Activated CD4-positive, CD25-positive, alpha-beta regulatory T cell treated with anti-CD3 and anti-CD28 coated beads, Interleukin-2, amount 50 U/mL, for 24 hours (primary cell): ENCODE measurements at places on chromosomes 6 and 20.
A peak's percentile ranks its signal among the peaks of the same experiment; 100 is the strongest.

GRCh38 chr6:44868910-44869309 is 459.2 kb upstream of the RUNX2 start:
- ATAC-seq = no peak

DNA sequence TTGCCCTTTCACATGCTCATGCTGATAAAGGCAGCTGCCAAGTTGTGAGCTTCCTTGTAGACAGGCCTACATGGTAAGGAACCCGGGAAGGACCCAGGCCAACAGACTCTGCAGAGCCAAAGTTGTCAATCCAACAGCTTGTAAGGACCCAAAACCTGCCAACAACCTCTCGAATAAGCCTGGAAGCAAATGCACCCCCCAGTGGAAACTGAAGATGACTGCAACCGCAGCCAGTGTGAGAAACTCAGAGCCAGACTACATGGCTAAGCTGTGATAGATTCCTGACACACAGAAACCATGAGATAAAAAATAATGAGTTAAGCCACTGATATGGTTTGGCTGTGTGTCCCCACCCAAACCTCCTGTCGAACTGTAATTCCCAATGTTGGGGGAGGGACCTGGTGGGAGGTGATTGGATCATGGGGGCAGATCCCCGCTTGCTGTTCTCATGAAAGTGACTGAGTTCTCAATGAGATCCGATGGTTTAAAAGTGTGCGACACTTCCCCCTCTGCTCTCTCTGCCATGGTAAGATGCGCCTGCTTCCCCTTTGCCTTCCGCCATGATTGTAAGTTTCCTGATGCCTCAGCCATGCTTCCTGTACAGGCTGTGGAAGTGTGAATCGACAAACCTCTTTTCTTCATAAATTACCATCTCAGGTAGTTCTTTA is 18.8 kb upstream of the CLPSL2 start:
- no peak for ATAC-seq

- ATAC-seq = no peak
Measured at GRCh38 chr20:13492001-13492481, 146.7 kb downstream of the TASP1 start.

DNA sequence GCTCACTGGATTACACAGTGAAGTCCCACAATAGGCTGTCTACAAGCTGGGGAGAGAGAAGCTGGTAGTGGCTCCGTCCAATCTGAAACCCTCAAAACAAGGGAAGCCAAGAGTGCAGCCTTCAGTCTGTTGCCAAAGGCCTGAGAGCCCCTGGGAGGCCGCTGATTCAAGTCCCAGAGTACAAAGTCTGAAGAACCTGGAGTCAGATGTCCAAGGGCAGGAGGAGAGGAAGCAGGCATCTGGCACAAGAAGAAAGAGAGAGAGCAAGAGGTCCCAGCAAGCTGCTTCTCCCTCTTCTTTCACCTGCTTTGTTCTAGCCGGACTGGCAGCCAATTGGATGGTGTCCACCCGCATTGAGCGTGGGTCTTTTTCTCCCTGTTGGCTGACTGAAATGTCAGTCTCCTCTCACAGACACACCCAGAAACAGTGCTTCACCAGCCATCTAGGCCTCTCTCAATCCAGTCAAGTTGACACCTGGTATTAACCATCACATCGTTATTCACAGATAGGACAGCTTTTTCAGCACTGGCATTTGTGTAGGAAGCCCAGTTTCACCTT is 51.2 kb downstream of the CRYBG1 start:
- ATAC-seq = no peak

DNA sequence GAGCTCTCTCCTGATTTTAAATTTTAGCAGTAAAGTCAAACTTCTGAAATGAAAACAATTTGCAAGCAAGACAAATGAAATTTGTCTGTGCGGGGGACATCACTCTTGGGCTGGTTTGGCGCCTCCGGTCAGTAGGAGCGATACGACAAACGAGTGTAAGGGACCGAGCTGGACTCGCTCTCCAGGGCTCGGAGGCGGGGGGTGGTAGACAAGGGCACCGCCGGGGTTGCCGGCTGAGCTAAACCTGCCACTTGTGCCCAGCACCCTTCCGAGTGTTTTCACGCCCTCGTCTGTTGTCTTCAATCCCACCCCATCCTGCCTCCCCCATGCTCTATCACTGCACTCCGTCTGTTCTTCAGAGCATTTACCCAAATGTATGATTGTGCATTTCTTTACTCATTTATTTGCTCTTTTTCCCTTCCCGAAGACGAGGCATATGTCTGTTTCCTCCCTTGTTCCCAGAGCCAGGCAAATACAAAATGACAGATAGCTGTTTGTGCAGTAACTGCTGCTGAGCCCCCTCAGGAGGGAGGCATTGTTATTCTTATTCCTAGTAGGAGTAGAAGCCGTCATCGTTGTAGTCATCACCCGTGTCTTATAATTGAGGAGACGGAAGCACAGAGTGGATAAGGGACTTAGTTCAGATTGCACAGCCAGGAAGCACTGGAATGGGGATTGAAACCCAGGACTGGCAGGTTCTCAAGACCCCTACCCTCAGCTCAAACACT is 62.8 kb upstream of the APCDD1L start:
- ATAC-seq = no peak

GRCh38 chr6:128659878-128660622 is 139.7 kb upstream of the PTPRK start:
- no peak for ATAC-seq

GRCh38 chr6:34723203-34723602 is 26.6 kb upstream of the ILRUN start:
- no peak for ATAC-seq

DNA sequence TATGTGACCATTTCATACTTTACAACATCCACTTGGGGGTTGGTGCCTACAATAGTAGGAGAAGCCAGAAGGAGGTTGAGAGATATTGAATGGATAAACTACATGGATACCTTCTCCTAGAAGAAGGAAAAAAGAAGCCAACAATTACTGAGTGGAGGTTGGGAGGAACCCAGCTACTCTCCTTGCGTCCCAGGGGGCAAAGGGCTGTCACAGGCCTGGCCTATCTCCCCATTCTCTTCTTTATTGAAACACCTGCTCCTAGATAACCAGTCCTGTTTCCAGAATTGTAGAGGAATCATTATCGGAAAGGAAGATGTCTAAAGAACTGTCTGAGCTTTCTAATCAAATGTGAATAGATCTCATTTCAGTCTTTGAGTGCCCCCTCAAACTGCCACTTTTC is 115.1 kb downstream of the MAP7 start:
- ATAC-seq = no peak

- no peak for ATAC-seq
Measured at GRCh38 chr6:131951576-131952230, 531 bp upstream of the CCN2 start.

- ATAC-seq = no peak
Measured at GRCh38 chr20:45409521-45410272, 1.6 kb downstream of the DBNDD2 start.

DNA sequence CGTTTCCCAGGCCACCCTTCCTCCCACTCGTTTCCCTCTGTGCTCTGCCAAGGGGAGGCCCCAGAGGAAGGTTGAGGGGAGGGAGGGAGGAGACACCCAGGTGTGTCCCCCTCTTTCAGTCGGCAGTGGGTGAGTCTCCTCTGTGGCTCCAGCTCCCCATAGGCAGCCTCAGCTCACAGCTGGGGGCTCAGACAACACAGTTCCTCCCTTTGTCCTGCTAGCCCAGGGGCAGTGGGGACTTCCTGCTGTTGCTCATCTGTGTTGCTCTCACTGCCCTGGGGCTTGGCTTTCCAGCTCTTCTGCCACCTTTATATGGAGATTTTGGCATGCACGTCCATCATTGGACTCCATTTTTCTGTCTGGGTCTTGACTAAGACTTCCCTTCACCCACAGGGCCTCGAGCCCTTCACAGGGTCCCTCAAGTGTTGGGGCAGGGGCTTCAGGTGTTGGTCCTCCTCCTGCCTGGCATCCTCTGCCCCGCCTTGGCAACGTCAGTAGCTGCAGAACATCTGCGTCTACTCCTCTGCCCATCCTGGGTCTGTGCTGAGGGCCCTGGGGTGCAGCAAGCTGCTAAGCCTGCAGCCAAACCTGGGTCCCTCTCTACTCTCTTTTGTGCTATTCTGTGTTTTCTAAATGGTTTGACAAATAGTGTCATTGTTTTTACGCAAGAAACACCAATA is 190.6 kb upstream of the PMEPA1 start:
- no peak for ATAC-seq

- no peak for ATAC-seq
Measured at GRCh38 chr6:83511266-83511665, 1.1 kb upstream of the PRSS35 start.

GRCh38 chr6:151592449-151593159 is 98.8 kb downstream of the CCDC170 start:
- ATAC-seq = no peak

GRCh38 chr6:137313928-137314855 is 95.0 kb upstream of the IFNGR1 start:
- ATAC-seq = peak; percentile 79

DNA sequence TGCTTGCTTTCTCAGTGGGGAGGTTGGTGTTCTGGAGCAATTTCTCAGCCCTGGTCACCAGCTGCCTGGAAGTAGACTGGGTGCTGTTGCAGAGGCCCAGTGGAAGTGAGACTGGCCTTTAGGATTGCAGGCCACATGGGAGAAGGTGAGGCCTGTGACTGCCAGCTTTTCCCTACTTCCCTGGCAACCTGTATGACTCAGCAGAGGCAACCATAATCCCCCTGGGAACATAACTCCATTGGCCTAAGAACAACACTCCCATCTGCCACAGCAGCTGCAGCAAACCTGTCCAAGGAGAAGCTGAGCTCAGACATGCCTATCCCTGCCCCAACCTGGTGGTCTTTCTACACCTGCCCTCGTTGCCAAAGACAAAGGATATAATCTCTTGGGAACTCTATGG is 473.5 kb upstream of the SPTLC3 start:
- ATAC-seq = no peak

DNA sequence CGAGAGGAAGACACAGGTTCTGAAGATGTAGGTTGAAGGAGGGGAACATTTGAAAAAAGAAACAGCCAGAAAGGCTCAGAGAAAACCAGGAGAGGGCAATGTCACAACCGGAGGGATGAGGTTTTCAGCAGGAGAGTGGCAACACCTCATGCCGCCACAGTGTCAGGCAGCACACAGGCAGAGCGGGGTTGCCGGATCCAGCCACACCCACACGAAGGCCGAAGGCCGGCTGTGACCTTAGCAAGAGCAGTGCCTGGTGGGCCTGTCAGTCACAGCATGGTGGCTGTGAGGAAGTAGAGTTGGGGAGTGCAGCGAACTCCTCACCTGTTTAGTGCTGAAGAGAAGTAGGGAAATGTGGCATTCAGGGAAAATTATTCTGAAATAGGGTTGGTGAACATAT is 14.0 kb downstream of the HDDC2 start:
- no peak for ATAC-seq

DNA sequence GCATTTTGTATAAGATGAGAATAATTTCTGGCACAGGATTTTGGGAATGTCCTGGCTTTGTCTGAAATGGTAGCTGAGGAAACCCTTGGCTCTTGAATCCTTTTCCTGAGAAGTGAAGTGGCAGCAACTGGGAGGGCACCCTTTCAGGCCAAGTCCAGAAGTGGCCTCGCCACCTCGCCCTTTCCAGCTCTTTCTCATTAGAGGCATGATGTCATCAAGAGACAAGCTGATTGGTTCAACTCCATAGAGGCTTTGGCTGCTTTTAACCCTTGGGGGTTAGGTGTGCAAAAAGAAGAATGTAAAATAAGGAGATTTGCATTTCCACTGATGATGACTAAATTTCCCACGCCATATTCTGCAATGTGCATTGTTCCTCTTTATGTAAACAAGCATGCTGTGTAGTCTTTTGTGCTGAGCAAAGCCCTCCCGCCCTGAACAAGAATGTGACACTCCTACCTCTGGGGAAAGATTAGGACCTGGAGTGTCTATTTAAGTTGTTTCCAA is 116.5 kb downstream of the TCP11 start:
- ATAC-seq = no peak

DNA sequence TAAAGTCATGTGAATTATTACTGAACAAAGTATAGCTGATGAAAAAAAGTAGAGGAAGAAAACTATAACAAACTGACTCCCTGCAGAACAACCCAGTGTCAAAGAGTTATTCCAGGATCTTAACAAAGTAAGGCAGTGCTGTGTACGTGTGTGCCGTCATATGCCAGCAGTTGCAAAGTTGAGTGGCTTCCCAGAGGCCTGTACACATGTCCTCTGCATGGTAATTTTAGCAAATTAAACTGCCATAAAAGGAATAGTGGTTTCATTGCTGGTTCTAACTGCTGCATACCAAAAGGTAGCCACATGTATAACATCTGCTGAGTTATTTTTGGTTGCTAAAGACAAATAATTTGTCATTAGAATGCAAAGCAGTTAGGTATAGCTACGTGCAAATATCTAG is 44.8 kb downstream of the RIPOR2 start:
- ATAC-seq = no peak

DNA sequence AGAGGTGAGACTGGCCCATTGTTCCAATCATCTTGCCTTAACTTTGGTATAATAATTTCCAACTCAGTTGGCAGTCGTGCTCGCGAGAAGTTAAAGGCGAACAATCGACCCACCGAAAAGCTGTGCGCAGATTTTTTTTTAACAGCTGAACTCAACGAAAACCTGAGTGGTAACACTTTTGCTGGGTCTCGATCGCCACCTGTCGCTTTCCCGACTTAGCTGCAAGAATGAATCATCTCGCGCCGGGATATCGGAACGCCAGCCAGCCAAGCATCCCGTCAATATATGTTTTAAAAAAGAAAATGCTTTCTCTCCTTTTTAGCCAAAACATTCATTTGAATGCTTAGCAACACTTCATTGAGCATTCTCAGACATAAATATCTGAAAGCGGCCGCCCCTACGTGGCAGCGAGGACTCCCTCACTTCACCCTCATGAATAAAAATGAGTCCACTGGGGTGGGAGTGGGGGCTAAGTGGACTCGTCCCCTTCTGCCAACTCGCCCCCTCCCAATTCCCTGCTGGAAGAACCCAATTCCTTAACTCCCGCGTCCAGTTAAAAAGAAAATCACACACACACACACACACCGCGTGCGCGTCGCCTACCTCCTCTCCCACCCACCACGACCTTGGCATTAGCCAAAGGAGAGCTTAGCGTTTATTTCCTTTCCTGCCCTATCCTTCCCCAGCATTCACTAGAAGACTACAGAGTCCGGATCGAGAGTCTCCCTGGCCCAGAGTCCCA is 1.5 kb downstream of the COL12A1 start:
- ATAC-seq = no peak

- no peak for ATAC-seq
Measured at GRCh38 chr20:24751551-24751950, 197.5 kb upstream of the CST7 start.

DNA sequence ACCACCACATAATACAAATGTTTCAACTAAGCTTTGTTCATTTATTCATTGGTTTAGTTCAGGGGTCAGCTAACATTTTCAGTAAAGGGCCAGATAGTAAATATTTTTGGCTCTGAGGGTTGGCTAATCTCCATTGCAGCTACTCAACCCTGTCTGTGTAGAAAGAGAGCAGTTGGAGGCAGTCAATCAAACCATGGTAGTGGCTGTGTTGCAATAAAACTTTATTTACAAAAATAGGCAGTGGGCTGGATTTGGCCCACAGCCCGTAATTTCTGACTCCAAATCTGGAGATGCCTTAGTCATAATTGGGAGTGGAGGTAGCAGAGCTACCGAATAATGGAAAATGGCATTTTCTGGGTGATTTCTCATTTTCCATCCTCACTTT is 242.5 kb upstream of the ZFP64 start:
- no peak for ATAC-seq
